ENCODE measurements at places on chromosomes 4 and X.

DNA sequence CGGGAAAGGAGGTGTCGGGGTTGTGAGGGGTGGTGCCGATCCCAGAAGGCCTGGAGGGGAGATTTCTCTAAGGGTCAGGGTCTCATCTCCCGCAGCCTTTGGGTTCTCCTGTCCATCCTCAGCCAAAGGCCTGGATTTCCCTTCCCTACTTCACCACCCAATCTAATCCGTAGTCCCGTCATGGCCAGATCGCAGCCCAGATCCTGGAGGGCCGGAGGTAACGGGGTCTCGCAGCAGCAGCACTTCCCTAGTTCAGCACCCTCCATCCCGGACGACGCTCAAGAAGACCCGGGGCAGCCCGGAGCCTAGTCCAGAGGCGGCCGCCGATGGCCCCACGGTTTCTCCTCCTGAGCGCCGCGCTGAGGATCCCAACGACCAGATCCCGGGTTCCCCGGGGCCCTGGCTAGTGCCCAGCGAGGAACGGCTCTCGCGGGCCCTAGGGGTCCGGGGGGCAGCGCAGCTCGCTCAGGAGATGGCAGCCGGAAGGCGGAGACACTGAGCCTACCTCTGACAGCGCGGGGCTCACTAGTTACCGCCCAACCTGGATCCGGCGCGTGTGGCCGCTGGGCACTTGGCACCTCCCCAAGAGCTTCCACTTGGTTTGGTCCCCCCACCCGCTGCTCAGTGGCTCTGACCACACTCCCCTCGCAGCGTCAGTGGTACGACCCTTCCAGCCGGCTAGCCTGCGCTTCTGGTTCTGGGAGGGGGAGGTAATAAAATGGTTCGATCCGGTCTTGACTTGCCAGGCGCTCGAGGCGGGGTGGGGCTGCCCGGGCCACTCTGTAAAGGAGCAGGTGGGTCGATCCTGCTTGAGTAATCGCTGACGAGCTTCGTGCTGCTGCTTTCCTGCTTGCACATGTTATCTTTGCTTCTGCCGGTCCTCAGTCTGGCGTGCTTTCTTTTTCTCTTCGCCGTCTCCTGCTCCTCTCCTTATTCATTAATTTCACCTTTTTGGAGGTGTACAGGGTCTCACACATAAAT, 3.6 kb downstream of the MAGIX start:
- DNase-seq: peak; percentile 83

- no peak for DNase-seq
Observed at GRCh38 chr4:177482367-177482766, 40.1 kb upstream of the AGA start.

GRCh38 chr4:112673076-112673475, 36.1 kb downstream of the LARP7 start:
- DNase-seq: no peak

GRCh38 chrX:105533951-105534350, 288.4 kb upstream of the NRK start:
- DNase-seq: no peak

DNA sequence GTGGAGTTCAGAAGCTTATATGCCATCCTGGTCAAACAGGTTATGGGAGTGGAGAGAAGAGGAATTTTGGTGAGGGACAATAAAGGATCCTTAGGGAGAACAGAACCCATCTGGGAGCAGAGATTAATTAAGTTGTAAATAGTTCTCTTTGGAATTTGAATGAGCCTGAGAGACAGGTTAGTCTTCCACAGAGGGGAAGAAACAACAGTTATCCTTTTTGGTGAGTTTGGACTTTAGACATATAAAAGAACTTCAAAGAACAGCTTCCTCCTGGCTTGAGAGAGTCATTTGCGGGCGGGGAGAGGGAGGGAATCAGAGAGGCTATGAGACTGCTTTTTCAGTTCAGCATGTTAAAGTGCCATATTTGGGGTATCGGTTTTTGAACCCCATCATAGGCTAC, 793.3 kb upstream of the MAGEB2 start:
- no peak for DNase-seq

- DNase-seq: peak; percentile 10
Observed at GRCh38 chrX:24676403-24677024, 17.2 kb upstream of the POLA1 start.

- DNase-seq: no peak
Observed at GRCh38 chrX:129831091-129831885, 12.4 kb downstream of the ZDHHC9 start.

DNA sequence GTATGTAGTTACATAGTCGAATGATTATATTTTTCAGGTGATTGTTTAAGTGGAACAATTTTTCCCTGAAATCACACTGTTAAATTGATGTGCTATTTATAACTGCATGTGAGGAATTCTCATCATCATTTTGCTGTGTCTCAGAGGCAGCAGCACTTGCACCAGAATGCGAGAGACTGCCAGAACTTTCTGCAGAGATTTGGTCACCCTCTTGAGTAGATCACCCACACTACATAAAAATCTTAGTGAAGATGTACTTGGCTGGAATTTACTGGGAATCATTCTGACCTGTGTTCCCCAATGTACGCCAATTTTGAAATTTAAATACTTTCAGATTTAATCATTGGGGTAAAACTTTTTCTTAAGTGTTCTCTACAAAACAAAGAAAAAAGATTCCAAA, 5.4 kb downstream of the UGT2B4 start:
- DNase-seq: no peak

DNA sequence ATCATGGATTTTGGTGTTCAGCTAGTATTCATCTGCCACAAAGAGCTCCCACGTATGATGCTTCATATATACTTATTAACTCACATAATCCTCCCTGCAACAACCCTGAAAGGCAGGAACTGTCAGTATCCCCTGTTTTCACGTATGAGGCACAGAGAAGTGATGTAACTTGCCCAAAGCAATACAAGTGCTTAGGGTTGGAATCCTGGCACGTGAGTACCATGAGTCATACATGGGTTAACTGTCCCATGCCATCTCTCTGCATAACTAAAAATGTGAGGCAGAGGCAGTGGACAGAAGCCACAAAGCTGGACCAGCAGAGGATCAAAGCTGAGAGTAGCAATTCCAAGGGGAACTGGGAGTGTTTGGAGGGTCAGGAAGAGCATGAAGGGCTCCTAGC, 35.7 kb upstream of the EGFL6 start:
- no peak for DNase-seq

DNA sequence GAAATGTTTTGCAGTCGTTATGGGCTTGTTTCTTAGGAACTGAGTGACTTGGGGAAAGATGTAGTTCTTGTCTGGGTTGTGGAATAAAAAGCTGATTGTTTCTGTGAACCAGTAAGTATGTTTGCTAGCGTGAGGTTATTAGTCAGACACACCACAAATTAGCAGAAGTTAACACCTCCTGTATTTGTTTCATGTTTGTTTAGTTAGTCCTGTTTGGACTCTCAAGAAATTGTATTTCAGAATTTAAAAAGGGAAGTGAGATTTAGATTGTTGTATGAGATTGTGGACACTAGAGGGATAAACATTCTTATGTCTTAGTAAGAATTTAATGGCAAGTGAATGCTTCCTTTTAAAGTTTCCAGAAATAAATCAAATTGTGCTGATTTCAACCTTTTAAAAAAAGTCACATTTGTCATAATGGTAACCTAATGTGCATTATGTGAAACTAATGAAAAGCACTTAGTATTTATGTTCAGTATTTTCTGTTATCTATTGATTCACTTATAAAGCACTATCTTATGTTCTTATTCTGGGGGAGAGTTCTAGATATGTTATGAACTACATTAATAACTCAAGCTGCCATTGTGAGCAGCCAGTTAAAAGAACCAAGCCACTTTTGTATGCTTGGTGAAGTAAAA, 25.6 kb downstream of the ATP10D start:
- no peak for DNase-seq

GRCh38 chrX:24380262-24381187, 20.1 kb downstream of the SUPT20HL1 start:
- DNase-seq: no peak

DNA sequence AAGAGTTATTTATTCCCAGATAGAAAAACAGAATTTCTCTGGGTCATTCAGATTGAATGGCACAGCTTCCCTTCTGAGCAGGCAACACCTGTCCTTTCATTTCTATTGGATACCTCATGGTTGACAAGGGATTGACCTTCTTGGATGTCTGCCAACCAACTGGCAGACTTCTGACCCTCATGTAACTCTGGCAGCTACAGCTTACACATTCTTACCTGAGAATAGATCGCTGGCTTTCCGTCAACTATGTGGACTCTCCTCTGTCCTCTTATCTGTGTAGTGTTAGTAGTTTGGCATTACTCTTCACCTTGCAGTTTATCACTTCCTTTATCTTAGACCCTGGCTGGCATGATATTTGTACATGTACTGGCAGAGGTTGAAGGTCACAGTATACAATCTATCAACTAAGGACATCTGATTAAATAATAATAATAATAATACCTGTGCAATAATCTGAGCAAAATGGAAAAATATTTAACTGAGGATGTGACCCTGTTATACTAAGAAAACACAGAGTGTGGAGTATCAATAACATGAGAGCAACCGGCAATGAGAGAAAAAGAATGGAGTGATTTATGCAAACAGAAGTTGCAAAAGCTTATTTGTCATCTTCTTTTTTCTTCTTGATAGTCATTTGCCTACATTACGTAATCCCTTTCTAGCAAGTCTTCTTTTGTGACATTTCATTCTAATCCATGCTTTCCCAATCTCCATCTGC, 1118.2 kb downstream of the ARAP2 start:
- DNase-seq: no peak

GRCh38 chr4:39029752-39030694, 2.2 kb downstream of the TMEM156 start:
- DNase-seq: no peak

DNA sequence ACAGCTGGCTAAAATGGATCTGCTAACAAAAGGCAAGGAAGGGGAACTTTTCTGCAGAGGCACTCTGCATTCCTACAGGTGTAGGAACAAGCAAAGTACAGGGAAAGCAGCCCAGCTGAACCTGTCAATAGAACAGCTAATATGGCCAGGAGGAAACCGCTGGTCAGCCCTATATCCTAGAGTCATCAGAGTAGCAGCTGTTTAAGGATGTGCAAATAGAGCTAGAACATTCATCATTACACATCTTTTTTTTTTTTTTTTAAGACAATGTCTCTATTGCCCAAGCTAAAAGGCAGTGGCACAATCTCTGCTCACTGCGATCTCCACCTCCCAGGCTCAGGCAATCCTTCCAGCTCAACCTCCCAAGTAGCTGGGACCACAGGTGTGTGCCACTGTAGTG, 163.0 kb downstream of the BTC start:
- no peak for DNase-seq

DNA sequence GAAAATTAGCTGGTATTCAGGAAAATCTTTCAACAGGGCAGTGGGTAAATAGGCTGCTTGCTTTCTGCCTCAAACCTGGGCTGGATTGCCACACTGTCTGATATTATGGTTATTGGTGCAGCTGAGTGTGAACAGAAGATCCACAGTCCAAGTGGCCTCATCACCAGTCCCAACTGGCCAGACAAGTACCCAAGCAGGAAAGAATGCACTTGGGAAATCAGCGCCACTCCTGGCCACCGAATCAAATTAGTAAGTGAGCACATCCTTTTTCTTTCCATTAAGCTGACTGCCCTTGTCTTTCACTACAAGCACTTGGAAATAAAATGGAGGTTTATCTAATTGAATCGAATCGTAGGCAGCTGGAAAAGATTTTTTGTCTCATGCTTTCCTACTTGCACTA, 204.7 kb downstream of the TLL1 start:
- no peak for DNase-seq

DNA sequence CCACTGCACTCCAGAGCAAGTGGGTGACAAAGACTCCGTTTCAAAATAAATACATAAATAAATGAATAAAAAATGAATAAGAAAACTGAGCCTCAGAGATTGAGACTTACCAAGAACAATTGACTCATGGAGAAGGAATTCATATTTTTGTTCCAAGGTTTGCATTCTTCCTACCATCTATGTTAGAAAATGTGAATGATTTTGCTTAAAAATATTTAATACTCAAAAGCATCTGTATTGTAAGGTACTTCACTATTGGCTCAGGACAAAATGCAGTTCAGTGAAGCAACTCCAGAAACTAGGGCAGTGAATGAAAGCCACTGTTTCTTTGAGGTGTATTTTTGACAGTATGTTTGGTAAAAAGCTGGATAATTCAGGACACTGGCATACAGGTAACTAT, 54.1 kb downstream of the XAGE2 start:
- DNase-seq: no peak

DNA sequence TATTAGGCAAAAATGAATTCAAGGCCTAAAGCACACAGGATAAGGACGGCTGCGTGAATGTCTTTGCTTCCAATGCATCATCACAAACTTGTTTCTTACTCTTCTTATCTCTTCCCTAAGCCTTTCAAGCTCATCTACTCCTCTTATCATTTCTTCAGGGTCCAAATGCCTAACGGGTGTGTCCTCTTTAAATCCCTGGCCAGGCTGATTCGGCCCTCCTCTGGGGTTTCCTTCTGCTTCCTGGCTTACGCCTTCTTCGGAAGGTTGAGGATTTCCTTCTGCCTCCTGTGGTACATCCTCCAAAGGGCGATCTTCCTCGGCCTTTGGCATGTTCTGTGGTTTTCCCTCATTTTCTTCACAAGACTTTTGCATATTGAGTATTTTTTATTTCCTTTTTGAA, 1.3 kb downstream of the TCEAL8 start:
- DNase-seq: no peak

DNA sequence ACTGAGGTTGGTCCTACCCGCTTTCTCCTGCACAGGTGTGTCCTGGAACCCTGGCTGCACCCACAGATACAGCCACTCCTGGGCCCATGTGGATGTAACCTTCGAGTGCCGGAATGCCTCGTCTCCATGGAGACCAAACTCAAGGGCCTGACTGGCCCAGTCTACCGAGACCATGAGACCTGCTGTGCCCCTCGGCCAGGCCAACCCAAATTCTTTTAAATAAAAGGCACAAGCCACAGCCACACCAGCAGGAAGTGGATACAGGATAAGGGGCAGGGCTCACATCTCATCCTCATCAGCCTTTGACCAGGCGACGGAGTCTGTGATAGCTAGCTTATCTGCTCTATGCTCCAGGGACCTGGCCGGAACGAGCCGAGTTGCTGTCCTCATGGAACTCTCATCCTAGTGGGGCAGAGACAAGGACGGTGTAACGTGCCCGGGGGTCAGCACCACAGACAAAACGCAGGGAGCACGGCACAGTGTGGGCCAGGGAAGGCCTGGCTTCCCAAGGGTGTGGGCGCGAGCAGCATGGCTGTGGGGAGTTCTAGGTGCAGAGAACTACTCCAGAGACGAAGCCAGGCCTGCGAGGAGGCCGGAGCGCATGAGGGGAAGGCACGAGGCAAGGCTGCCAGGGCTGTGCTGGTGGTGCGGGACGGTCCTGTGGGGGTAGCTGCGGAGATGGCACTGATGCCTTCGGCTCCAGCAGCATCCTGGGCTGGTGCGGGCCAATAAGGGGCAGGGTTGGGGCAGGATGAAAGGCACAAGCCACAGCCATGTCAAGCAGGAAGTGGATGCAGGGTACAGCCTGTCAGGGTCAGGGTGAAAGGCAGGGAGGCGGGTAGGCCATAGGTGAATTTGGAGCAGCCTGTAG, 22.7 kb downstream of the NOP14 start:
- DNase-seq: peak; percentile 8

GRCh38 chr4:37522996-37523395, 163.2 kb downstream of the RELL1 start:
- no peak for DNase-seq
